ENCODE measurements at places on chromosomes 4 and X.
A peak's percentile ranks its signal among the peaks of the same experiment; 100 is the strongest.

DNA sequence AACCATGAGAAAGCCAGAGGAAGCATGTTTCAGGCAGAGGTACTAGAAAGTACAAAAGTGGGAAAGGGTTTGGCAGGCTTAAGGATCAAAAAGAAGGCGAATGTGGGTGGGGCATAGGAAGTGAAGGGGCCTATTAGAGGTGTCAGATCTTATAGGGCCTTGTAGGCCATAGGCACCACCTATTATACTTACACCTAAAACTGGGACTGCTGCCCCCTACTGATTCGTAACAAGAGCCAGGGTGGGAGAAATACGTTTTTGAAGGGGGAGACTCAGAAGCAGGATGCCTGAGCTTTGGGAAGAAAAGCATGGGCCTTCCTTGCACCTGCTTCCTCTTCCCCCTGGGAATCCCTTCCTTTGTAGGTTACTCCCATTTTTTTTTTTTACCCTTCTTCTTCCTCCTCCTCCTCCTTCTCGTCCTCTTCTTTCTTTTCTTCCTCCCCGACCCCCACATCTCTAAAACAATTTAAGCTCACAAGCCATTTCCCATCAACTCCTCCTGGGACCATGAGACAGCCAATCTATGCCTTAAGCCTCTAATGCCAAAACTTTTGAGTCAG lies 40.7 kb upstream of the GPC3 start:
- DNase-seq = no peak

DNA sequence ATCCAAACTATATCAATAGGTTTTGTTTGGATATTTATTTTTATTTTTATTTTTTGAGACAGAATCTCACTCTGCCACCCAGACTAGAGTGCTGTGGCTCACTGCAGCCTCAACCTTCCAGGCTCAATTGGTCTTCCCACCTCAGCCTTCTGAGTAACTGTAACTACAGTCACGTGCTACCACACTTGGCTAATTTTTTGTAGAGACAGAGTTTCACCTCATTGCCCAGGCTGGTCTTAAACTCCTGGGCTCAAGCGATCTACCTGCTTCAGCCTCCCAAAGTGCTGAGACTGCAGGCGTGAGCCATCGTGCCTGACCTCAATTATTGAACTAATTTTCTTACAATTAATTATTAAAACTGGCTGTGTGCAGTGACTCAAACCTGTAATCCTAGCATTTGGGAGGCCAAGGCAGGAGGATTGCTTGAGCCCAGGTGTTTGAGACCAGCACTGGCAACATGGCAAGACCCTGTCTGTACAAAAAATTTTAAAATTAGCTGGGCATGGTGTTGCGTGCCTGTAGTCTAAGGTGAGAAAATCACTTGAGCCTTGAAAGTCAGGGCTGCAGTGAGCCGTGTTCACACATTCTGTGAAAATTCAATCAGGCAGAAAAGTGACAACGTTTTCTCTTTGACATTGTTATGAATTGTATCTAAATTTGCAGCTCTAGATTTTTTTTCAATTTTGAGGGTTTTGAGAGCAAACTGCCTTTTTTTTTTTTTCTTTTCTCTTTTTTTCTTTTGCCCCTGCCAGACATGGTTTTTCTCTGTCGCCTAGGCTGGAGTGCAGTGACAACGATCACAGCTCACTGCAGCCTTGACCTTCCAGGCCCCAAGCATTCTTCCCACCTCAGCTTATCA lies 66.0 kb downstream of the UBE2K start:
- DNase-seq = no peak

DNA sequence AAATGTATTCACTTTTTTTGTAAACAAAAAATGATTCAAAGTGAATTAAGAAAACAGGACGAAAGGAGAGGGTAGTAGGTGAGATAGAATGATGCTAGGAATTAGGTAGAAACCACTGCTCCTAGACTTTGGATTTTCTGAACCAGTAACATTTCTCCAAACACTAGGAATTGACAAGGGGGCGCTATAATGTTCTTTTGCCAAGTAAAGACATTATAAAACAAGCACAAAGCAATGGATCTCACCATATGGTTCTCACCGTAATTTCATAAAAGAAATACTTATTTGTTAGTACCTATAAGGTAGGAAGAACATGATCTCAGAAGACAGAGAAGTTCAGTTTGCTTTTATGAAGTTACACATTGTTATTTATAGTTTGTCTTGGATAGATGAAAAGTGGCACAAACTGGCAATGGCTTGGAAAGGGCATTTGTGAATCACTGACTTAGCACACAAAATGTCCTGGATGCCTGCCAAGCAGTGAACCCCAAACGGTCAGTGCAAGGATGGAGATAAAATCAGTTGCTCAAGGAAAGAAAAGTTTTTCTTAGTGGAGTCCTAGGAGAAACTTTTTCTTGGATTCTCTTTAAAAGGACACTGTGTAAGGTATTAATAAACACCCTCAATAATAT lies 8.1 kb upstream of the TBC1D1 start:
- DNase-seq = no peak

GRCh38 chr4:107996949-107997788 lies 7.5 kb downstream of the HADH start:
- peak; percentile 18 for DNase-seq

DNA sequence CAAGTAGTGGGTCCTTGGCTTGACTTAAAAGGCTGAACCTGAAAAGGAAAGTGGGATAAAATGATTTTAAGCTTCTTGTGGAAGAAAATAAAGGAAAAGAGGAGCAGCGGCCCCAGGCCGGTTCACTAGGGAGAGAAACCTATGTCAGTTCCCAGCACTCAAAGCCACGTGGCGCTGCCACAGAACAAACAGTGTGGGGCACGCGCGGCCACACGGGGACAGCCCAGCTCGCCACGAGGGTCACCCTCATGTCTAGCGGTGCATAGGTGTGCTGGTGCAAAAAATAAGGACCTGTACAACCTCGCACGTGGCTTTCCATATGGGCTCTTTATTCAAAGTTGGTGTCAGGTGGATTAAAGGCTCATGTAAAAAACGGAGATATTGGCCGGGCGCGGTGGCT lies 17.1 kb downstream of the MSANTD1 start:
- DNase-seq = no peak

GRCh38 chrX:27575565-27575964 lies 14.6 kb upstream of the DCAF8L2 start:
- no peak for DNase-seq

- DNase-seq = peak; percentile 73
These were observed 980 bp upstream of the GIMD1 start for GRCh38 chr4:106369456-106370060.

DNA sequence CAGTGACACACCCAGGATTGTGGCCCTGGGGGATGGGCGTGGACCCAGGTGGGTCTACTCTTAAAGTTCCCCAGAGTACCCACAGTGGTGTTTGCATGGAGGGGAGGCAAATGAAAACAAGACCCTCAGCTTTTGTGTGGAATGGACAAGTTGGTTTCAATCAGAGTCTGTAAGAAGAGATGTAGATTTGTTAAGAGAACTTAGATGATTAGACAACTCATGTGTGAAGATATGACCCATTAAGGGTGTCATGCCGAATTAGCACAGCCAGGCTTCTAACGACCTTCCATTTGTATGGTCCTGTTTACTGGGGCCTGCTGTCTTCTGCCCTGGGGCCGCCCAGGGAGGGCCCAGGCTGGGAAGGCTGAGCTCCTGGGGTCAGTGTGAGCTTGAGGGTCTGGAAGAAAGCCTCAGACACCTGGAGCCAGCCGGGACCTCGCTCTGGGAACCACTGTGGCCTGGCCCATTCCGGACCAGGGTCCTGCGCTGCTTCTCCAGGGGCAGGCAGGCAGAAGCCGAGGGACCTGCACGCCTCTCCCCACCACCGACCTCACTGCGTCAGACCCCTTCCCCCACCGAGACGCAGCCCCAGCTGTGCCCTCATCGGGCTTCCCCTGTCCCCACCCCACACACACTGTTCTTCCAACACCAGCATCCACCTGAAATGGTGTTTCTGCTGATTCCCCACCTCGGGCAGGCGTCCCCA lies 20.4 kb downstream of the UVSSA start:
- DNase-seq = no peak

DNA sequence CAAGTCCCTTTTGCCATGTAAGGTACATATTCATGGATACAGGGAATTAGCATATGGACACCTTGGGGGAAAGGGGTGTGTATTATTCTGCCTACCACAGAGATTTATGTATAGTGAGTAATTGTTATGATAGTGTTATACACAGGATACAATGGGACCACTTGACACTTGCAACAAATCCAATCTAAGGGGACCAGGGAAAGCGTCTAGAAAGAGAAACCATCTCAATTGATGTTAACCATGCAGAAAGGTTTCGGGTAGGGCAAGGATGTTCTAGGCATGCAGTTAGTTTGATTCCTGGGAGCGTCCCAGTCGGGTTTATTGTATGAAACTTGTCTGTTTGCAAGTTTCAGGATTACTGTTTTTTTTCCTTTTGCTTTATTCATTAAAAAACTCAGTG lies 34.2 kb downstream of the MMRN1 start:
- no peak for DNase-seq

DNA sequence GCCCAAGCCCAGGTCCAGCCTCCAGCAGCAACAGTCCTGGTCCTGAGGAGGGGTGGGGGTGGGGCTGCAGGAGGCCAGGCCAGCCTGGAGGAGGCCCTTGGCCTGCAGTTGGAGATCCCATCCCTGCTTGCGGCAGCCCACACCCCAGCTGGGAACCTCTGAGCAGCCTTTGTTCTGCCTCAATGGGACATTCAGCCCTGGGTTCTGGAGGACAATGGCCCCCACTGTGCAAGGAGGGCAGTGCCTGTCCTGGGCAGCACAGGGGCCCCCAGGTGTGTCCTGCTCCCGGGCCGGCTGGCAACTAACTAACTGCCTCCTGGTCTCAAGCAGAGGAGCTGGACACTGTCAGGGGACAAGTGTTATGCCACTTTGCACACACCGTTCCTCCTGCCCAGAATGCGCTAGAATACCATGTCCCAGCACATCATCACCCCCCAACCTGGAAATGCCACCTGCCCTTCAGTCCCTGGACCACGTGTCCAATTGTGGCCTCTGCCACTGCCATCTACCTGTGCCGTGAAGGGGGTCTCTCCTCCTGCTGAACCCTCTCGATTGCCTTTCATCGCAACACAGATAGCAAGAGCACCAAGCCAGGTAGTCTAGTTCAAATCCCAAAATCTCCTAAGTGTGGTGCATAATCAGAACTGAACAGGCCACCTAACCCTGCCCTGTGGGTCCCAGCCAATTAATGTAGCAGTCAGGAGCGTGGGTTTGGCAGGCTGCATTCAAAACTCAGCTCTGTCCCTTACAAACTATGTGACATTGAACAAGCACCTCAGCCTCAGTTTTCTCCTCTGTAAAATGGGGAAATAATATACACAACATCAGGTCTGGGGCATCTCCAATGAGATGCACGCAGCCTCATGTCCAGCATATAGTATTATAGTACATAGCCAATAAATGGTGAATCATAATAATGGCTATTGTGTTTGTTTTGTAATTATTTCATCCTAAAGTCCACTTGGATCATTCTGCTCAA lies 8.8 kb downstream of the PPP2R2C start:
- DNase-seq = no peak

DNA sequence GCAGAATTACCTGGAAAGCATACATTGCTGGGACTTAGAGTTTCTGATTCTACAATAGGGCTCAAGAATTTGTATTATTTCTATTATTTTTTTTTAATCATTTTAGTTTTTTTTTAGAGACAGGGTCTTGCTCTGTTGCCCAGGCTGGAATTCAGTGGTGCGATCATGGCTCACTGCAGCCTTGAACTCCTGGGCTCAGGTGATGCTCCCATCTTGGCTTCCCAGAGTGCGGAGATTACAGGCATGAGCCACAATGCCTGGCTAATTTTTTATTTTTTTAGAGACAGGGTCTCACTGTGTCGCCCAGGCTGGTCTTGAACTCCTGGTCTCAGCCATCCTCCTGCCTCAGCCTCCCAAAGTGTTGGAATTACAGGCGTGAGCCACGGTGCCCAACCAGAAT lies 92.6 kb downstream of the WWC2 start:
- no peak for DNase-seq

- no peak for DNase-seq
These were observed 494.9 kb downstream of the IDS start for GRCh38 chrX:149010013-149010852.

- no peak for DNase-seq
These were observed 160.4 kb upstream of the GPR101 start for GRCh38 chrX:137194164-137194563.

GRCh38 chr4:119231491-119231890 lies 19.0 kb downstream of the USP53 start:
- no peak for DNase-seq

GRCh38 chr4:27327421-27328181 lies 467.0 kb downstream of the STIM2 start:
- DNase-seq = no peak

DNA sequence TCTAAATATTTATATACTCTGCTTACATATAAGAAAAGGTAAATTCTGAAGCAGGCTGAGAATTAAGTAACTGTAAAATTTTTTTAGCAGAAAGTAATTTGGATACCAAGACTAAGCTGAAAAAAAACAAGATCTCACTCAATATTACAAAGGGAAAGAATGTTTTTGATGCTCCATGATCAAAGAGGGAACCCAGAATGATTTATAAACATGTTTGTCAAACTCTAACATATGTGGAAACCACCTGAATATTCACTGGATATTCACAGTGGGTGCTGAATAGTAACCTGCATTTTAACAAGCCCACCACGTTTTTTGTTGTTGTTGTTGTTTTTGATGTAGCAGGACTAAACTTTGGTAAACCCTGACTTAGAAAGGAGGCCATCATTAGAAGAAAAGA lies 324.9 kb upstream of the GATB start:
- no peak for DNase-seq

GRCh38 chr4:60799214-60799613 lies 400.9 kb upstream of the ADGRL3 start:
- no peak for DNase-seq

GRCh38 chrX:129984111-129984958 lies 1.9 kb downstream of the BCORL1 start:
- no peak for DNase-seq

- no peak for DNase-seq
These were observed 60.8 kb upstream of the HPGD start for GRCh38 chr4:174583056-174583455.

- no peak for DNase-seq
These were observed 18.8 kb downstream of the SLC25A31 start for GRCh38 chr4:127748957-127749356.

DNA sequence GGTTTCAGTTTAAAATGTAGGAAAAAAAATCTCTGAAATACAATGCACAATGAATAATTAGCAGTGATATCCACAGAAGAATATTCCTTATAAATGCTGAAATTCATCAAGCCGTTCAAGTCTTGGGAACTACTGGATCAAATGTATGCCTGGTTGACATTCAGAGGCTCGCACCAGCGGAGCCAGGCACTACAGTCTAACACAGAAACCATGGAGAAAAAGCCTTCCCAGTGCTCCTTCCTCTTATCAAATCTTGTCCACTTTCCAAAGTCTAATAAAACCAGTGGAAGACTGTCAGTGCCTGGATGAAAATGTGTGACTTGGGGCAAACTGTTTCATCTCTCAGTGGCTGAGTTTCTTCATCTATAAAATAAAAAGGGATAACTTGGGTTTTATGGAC lies 35.9 kb downstream of the CENPU start:
- DNase-seq = no peak

Measured in non-pigmented ciliary epithelial cell (primary cell).